T-helper 2 cell (primary cell): ENCODE measurements at places on chromosomes 11 and 22.

GRCh38 chr22:36433318-36434231, 45.8 kb upstream of the MYH9 start:
- no peak for DNase-seq

DNA sequence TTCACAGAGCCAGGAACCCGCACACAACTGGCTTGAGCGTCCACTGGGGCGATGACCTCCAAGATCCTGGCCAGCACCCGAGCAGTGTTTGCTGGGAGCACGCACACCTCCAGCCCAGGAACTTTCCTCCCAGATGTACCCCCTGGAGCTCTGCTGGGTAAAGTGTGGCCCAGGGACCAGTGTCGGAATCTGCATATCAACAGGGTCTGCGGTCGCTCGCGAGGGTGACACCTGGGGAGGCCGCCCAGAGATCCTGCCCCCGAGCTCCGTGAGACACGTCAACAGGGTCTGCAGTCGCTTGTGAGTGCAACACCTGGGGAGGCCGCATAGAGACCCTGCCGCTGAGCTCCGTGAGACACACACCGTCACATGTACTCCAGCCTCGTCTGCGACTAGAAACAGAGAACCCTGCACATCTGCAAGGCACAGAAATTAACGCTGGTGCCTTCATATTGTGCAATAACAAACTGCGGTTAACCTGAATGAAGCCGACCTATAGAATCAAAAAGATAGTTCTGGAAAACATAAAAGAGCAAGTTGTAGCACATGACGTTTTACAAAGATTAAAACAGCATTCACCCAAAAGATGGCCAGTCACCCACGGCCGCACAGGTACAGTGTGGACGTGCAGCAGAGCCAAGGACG, 172.4 kb downstream of the BRD1 start:
- DNase-seq: no peak

DNA sequence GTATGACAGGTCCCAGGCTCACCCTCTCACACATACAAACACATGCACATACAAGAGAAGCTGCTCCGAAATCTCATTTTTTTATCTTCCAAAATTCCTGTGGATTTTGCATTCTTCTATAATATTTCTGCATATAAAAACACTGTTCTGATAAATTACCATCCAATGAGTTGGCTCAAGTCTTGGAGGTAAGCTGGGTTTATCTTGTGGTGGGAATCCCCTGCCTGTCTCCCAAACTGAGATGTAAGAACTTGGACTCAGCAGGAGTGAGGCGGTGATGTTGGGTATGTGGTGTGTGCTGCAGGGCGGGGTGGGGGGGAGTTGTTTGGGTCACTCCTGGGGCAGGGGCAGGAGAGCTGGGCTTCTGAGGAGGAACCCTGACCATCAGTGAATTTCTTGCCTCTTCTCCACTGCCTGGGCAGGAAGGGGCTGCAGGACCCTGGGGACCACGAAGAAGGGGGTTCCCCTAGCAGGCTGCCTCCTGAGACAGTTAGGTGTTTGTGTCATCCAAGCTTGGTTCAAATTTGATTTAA, 6.8 kb upstream of the P2RY6 start:
- DNase-seq: no peak

DNA sequence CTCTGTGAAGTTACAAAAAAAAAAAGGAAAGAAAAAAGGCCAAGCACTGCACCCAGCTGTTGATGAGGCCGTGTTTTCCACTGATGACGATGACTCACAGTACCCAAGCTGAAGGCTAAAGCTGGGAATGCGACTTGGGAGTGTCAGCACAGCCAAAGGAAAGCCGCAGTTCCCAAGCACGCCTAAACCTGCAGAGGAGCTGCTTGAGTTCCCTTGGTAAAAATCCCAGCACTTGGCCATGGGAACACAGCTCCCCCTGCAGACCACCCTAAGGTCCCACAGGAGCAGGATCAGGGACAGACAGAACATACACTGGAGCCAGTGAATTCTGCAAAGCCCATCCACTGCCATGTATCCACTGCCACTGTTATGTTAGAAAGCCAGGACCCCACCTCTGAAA, 39.9 kb downstream of the SERGEF start:
- no peak for DNase-seq

GRCh38 chr11:6799402-6799801, at the start of gene OR6A2:
TSS of gene OR6A2 (minus strand) at chr11:6799689. CDS start at chr11:6795708, 3,981 bp downstream.
- DNase-seq: no peak

- DNase-seq: no peak
Measured at GRCh38 chr11:8389029-8389996, 125.6 kb upstream of the LMO1 start.

DNA sequence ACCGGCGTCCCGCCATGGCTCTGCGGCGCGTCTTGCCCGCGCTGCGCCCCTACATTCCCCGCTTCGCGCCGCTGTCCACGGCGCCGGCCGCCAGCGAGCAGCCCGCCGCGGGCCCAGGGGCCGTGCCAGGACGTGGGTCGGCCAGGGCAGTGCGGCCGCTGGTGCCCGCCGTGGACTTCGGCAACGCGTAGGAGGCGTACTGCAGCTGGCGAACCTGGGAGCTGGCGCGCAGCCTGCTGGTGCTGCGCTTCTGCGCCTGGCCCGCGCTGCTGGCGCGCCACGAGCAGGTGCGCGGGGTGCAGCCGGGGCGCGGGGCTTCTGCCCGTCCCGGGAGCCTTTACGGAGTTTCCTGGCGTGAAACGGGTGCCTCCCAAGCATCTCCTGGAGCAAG, 20.1 kb downstream of the DGCR6L start:
- DNase-seq: no peak

- DNase-seq: no peak
Measured at GRCh38 chr11:4697585-4697984, at the start of gene OR51E2. TSS of gene OR51E2 (minus strand) at chr11:4697853. CDS start at chr11:4682711, 15,142 bp downstream.

DNA sequence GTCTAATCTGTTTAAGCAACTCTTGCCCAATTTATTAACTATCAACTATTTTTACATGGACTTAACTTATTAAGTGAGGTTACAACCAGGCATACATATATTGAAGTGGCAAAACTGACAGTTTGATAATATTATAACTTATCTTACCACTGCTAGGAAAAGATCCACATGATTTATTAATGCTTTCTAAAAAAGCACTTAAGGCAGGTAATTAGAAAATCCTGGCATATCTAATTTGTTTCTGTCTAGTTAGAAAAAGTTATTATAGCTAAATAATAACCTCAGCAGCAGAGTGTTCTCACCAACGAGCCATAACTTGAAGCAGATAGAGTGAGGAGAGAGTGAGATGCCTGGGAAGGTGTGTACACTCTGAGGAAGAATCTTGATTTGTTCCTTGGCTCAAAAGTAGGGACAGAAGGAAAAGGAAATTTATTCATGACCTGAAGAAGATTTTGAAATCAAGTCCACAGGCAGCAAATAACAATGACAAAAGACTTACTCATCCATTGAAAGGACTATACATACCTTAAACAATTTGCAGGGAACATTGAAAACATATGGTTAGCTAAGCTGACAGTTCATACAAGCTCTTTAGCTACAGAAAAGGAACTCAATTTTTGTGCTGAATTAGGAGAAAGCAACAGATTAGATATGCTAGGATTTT, 7.1 kb upstream of the MUC15 start:
- DNase-seq: no peak

GRCh38 chr11:82906236-82906635, 4.7 kb downstream of the DDIAS start:
- no peak for DNase-seq

DNA sequence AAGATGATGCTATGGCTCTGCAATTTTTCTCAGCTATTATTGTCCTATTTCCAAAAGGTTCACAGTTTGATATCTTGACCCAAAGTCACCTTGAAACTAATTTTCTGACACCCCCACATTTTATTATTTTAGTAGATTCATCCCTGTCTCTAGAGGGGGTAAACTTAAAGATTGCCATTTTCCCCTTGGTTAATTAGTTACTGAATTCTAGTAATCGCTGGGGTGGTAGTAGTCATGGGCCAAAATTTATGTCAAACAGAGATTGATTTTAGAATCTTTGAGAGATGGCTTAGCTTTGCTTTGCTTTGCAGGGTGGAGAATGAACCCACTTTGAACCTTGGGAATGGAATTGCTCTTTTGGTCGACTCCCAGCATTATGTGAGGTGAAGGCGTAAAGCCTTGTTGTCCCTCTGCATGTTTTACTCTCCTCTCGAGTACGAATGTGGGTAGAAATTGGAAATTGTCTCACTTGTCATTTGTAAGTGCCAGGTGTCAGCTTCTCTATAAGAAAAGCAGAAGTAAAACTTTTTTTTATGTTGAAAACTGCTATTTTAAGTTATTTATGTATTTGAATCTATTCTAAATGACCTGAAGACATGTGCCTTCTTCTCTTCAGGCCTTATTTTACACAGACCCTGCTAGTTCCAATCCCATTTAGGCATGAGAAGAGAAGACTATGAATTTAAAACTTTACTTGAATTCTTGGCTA, 42.4 kb upstream of the RCE1 start:
- no peak for DNase-seq

- DNase-seq: no peak
Measured at GRCh38 chr11:6638429-6638828, 17.2 kb downstream of the DCHS1 start.

DNA sequence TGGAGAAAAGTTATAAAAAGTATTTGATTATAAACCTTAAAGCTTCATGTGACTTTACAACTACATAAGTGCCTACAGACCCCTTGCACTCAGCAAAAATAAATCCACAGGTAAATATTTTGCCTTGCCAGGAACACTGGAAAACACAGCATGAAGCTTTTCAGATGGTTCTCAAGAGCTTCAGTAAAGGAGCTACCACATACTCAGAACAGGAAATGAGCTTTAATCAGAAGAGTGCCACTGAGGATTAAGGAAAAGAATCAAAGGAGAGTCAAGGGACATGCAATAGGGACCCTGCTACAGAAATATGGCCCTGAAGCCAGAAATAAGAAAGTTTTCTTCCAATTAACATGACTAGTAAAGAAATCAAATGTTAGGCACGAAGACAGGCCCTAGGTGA, 1.2 kb downstream of the CASP1 start:
- DNase-seq: no peak

DNA sequence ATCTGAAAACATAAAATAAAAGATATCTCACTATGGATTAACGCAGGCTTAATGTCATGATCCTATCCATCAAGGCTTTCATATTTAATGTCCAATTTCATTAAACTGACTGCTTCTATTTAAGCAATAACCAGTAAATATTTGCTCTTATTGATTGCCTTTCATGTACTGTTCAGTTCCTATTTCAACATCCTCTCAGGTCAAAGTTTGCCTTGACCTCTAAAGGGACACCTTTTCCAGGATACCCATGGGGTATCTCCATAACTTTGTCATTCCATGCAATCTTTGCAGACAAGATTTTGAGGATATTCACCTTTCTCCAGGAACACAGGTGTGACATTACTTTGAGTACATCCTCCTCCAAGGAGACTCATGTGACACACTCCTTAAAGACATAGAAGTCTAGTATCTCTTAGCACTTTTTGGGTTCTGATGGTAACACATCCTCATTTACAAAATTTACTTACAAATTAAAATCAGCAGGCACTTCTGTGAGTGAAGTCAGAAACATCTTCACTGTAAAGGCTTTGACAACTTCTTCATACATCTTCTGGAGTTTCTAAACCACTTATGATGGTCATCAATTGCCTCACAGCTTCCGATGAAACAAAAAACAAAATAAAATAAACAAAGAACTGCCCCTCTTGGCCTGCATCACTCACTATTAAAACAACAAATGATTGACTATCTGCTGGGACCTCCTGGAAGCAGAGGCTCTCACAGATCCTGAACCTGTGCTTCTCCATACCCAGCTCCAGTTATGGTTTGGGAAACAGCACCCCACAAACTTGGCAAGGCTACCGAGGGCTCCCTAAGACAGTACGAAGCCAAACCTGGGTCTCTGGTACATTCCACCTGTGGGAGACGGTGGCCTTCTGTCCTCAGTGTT, 7.0 kb upstream of the SLC22A25 start:
- DNase-seq: no peak

- no peak for DNase-seq
Measured at GRCh38 chr11:77270921-77271320, 30.6 kb downstream of the GDPD4 start.
